ENCODE measurements at places on chromosomes 13 and 19.
A peak's percentile ranks its signal among the peaks of the same experiment; 100 is the strongest.

- no peak for DNase-seq
Observed at GRCh38 chr13:46320821-46321220, 66.2 kb downstream of the RUBCNL start.

DNA sequence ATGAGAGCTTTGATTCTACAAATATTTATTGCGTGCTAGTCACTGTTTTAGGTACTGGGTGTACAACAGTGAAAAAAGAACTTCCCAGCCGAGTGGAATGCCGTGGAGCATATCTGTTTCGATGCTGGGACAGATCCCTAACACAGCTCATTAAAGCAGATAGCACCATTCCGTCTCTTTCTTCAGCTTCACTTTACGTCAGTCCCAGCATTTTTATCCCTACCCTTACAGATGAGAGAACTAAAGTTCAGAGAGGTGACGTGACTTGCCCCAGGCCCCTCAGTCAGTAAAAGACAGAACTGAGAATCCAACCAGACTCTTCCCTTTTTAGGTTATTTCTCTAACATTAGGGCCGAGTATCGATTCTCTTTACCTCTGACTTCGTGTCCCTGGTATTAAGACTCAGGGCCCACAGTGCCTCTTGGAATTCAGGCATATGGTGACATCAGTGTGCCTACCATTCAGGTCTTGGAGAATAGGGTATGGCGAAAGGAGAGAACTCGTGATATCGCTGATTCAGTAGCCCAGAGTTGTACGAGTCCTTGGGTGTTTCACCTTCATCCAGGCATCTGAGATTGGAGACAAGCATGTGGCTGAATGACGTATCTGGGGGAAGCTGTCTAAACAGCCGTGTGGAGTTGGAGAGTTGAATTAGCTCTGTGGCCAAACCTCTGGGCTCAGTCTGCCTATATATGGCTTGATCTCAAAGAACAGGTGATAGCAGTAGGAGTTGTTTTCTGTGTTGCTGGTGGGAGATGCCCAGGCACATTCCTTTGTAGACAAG is 27.1 kb downstream of the ACTN4 start:
- no peak for DNase-seq

- DNase-seq, result peak; percentile 27
Observed at GRCh38 chr13:73215823-73216222, 157.0 kb downstream of the KLF5 start.

DNA sequence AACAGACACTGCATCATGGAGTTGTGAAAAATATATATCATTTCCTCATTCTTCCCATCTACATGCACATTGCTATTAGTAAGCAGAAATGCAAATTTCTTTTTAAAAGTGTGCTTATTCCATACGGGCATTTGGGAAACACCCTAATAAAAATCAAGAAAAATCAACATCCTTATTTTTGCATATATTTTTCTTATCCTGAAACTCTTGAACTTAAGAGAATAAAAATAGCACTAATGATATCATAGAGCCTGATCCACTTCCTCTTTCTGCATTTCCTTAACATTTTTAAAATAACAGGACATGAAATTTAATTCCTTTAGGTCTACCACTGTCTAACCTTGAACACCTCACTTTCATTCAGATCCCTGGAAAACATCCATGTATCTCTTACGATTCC is 123.3 kb downstream of the VWA8 start:
- DNase-seq, result peak; percentile 38

- no peak for DNase-seq
Observed at GRCh38 chr19:16889883-16890460, 1.2 kb downstream of the F2RL3 start.

DNA sequence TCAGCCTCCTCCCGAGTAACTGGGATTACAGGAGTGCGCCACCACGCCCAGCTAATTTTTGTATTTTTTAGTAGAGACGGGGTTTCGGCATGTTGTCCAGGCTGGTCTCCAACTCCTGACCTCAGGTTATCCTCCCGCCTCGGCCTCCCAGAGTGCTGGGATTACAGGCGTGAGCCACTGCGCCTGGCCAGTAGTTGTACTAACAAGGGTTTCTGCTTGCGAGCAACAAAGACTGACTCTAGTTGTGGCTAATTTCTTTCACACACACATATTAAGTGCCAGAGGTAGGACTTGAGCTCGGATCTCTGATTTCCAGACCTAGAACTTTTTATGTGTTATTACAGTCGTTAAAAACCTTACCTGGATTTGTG is 635 bp upstream of the PCCA start:
- DNase-seq, result no peak

DNA sequence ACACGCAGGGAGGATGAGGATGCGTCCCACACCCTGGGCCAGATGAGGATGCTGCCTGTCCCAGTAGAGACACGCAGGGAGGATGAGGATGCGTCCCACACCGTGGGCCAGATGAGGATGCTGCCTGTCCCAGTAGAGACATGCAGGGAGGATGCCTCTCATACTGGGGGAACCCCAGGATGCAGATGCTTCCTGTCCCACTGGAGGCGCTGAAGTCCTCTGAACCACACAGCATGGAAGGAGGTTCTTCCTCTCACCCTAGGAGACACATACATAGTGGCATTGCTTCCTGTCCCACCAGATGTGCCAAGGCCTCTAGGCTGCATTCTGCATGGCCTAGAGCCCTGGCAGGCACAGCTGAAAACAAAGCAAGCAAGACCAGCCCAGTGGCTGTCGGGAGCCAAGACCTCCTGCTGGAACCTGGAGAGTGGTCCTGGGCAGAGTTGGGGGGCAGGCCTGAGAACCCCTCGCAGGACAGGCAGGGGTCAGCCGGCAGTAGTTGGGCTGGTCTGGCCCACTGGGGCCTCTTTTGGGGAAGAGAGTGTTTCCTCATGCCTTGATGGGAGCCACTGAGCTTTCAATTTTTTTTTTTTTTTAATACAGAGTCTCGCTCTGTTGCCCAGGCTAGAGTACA is 4.3 kb downstream of the HPN start:
- DNase-seq, result no peak

GRCh38 chr13:111168107-111168506 is 53.0 kb downstream of the ARHGEF7 start:
- no peak for DNase-seq

- no peak for DNase-seq
Observed at GRCh38 chr13:45490068-45490467, 25.3 kb downstream of the COG3 start.

GRCh38 chr13:99991013-99991827 is 9.6 kb downstream of the ZIC2 start:
- peak; percentile 56 for DNase-seq

DNA sequence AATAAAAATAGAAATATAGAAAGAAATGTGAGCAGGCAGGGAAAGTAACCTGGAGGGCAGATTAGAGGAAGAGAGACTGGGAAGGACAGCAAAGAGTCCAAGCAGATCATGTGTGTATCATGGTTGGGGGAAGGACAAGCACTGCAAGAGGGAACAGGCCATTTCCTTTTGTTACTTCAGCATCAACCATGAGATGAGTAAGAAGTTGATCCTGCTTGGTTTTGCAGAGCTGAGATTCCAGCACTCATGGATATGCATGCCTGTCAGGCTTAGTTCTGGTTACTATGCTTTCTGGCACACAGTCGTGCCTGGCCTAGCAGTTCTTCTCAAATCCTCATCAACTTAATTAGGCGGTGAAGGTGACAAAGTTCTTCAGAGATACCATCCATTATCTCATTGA is 18.1 kb downstream of the NALCN start:
- DNase-seq, result peak; percentile 50

DNA sequence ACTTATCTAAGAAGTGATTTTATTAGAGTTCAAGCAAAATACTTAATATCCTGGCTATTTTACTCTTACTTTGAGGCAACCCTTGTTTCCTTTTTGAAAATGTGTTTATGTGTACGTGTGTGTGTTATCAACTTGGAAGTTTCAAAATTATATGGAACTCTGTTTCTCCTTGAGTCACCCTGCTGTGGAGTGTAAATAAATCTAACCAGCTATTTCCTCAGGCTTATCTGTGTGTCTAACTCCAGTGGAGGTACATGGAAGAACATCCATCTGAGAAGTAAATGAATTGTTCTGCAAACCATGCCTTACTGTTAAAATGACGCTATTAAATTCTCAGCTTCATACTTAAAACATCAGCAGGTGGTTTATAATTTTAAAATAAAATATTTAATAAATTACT is 583.4 kb upstream of the SLITRK5 start:
- DNase-seq, result peak; percentile 35

DNA sequence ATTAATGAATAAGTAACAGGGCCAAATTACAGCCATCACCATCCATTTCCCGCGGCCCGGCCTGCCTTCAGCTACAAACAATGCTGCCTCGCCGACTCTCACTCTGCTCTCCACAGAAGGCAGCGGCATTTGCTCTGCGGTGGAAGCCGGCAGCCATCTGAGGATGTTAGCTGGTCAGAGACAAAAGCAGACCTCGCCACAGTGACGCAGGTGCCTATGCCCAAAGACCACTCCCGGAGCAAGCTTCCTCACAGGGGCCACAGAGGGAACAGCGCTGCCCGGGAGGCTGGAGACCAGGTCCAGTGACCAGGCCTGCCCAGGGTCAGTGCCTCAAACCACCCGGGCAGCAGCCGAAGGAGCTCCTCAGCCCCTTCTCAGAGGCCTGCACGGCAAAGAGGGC is 16.4 kb downstream of the PEPD start:
- peak; percentile 20 for DNase-seq

DNA sequence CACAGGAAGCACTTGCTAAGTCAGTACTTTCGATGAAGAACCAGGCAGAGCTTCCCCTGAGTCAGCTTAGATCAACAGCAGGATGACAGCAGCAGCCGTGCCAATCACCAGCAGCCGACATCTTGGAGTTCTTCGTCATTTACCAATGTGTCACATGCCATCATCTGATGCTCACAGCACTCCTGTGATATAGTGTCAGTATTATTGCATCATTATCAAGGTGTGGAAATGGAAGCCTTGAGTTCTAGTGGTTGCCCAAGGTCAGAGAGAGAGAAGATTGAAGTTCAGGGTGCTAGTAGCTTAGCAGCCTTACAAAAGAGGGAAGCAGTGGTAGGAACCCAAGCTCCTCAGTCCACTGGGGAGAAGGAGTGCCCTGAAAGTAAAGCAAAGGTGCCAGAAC is 331.5 kb downstream of the ZNF536 start:
- DNase-seq, result no peak

DNA sequence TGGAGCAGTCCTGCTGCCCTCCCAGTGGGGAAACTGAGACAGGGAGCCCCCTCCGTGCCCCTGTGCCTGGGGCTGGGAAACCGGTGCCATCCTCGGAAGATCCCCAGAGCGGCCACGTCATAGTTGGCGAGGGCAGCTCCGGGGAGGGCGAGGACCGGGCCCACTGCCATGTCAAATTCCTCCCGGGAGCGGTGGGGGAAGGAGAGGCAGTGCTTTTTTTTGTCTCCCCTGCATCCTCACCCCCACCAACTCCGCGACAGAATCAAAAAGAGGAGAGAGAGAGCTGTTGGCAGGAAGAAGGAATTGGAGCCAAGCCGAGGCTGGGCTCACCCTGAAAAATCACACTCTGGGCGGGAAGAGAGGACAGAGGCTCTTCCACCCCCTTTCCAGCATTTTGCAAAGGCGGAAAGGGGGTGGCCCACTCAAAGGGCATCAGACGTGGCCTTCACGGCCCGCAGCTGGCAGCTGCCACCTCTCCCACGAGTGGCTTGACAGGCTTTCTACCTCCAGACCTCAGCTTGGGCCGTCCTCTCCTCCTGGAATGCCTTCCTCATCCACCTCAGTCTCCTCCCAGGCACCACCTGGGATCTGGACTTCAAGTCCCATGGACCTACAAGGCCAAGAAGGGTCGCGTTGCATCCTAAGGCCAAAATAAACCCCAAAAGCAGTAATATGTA is 19.6 kb upstream of the NFIC start:
- no peak for DNase-seq

- DNase-seq, result peak; percentile 94
Observed at GRCh38 chr13:46668302-46668720, 115.3 kb downstream of the LRCH1 start.

- no peak for DNase-seq
Observed at GRCh38 chr19:16200038-16201010, 2.6 kb downstream of the AP1M1 start.

GRCh38 chr19:35612559-35613321 is at the start of gene HAUS5:
TSS of gene HAUS5 (plus strand) at chr19:35612735. CDS start at chr19:35612795, 60 bp downstream.
- peak; percentile 95 for DNase-seq

- DNase-seq, result no peak
Observed at GRCh38 chr13:40794414-40795368, 5.3 kb downstream of the SLC25A15 start.

DNA sequence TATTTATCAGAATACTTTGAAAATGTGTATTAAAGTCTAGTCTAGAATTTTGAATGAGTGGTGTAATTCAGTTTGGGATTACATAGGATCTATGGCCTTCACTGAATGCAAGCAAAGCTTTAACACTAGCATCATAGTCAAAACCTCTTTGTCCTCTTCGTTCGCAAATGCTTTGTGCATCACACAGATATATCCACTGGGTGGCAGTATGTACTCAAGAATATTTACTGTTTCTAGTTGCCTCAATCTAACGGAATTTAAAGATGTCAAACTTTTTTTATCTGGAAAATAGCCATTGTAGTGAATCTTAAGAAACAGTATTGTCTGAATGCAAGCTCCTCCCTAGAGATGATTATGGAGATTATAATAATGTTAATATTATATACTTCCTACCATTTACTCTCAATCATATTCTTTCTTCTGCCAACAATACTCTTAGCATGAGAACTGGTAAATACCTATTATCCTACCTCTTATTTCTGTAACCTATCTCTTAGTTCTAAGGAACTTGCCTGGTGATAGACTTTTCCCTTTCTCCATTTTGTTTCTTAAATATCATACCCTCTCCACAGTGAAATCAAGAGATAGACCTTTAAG is 25.8 kb downstream of the LACC1 start:
- peak; percentile 82 for DNase-seq

GRCh38 chr13:81487151-81487550 is 1146.2 kb upstream of the SPRY2 start:
- DNase-seq, result peak; percentile 7

DNA sequence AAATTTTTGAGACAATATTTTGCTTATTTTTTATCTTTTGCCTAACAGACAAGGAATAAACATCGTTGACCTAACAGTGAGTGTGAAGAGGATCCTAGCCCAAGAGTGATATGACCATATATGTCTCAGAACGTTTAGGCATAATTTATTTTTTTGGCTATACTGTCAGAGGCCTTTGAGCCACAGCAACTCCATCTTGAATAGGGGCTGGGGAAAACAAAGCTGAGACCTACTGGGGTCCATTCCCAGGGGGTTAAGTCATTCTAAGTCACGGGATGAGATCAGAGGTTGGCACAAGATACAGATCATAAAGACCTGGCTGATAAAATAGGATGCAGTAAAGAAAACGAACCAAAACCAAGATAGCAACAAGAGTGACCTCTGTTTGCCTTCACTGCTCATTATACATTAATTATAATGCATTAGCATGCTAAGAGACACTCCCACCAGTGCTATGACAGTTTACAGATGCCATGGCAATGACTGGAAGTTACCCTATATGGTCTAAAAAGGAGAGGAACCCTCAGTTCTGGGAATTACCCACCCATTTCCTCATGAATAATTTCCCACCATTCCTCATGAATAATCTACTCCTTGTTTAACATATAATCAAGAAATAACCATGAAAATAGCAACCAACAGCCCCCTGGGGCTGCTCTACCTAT is 510.9 kb upstream of the PCDH9 start:
- DNase-seq, result no peak

- DNase-seq, result no peak
Observed at GRCh38 chr19:54024660-54025059, 33.2 kb downstream of the CACNG6 start.

Measured in astrocyte of the spinal cord (primary cell).